ENCODE measurements at places on chromosomes 7 and 10.

DNA sequence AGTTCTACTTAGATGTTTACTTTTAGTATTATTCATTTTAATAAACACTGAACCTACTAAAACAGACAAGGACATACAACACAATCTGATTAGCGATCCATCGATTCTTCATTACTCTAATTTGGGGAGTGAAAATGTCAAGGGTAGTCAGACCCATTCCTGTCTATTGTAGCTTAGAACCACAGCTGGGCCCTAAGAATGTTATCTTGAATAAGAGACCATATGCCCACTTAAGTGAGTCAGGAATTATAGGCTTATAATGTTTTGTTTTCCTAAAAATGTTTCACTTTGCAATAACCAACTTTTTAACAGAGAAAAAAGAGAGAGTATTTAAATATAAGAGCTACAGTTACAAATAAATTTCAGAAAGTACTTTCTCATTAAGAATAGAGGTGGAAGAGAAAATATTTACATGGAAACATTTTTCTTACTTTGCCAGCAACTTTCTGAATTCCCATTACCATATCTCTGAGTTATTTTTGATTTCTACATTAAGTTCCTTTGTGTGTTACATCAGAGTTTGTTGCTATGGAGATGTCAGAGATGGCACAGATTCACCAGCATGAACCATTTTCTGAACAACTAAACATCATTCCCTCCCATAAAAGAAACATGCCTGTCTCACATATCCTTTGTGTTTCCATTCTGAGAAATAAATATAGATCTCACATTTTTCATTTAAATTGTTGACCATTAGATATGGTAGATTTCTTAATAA, 75.4 kb upstream of the SLC13A1 start:
- no peak for DNase-seq

GRCh38 chr10:119654540-119654939, 3.4 kb downstream of the BAG3 start:
- DNase-seq, result no peak

GRCh38 chr7:74143383-74143782, 30.8 kb upstream of the EIF4H start:
- no peak for DNase-seq

GRCh38 chr10:99233689-99234037, 2.0 kb downstream of the HPSE2 start:
- no peak for DNase-seq

DNA sequence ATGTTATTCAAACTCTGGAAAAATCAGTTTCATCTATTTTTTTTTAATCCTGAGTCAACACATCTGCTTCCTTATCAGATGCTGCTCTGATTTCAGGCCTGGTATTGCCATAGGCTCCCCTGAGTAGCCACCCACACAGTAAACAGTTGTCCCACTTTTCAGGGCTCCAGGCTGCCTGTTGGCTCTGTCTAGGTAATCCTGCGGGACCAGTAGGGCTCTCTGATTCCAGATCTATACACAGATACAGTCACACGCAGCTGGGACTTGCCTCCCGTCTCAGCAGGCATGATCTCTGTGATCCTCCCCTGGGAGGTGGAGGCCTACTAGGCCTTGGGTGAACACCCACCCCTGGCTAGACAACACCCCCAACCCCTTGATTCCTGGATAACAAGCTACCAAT, 206.1 kb downstream of the CREB5 start:
- no peak for DNase-seq

- DNase-seq, result no peak
Observed at GRCh38 chr10:104035194-104036068, 50.2 kb downstream of the COL17A1 start.

- DNase-seq, result no peak
Observed at GRCh38 chr10:66353422-66353821, 572.4 kb upstream of the LRRTM3 start.

DNA sequence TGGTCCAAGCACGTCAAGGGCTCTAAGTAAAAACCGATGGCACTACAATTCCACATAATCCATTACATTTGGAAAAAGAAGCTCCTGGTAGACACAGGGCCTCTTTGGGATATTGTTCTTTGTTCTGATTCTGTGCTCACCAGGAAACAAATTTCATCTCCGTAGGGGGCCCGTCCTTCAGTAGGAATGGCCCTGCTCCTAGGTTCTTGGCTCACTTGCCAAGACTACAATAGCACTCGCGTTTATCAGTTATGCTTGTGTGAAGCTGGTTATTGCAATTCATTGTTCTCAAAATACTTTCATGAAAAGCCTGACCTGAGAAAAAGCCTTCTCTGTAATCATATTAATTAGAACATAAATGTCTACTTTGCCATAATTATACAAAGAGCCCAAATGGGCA, 10.3 kb upstream of the ZC3HAV1L start:
- DNase-seq, result no peak

GRCh38 chr7:99558306-99559174, at the start of gene ZNF655:
ZNF655 (plus strand) TSS chr7:99558642; CDS start chr7:99560560, 1,918 bp downstream.
- DNase-seq, result peak; percentile 98

DNA sequence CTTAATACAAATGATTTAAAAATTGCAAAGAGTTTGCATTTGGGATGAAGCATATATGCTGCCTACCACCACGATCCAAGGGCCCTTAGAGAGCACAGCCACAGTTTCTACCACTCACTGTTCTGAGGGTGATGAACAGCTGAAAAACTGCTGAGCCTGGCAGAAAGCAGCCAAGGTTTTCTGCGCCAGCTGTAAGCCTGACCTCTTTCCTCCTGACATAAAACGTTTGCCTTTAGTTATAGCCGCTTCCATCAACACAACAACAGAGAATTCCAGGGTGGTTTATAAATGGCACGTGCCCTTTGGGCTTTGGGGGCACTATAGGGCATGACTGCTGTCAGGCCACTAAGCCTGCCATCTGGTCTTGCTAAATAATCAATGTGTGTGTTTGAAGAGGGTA, 222.8 kb downstream of the RELN start:
- no peak for DNase-seq

DNA sequence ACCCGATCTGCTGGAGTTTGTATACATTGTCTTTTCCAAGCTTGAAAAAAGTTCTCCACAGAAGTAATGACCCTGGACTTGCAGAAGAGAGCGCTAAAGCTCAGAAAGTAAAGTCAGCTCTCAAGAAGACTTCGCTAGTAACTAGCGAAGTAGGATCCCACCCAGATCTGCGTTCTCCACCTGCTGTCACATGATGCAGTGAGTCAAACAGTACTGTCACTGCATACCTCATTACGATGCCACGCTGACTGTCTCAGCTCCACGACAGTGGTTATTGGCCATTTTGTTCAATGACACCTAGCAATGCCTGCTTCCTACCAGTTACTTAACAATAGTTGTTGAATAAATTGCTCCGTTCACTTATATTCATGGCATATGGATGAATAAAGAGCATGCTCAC, 29.7 kb upstream of the SEC61G start:
- no peak for DNase-seq

DNA sequence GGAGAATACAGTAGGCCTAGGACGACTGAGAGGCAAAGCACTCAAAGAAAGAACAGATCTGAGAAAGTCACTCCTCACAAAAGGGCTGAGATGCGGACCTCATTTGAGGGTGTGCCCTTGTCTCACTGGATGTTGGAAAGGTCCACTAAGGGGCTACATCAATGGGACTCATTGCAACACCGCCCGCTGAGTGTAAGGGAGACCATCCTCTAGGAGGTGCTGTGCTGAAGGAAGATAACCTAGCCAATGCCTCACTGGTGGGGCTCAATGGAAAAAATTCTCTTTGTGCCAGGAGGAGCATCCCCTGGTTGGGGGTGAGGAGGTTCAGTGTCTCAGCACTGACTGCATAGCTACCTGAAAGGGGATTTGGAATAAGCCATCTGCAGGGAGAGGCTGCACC, 758.7 kb upstream of the CELF2 start:
- no peak for DNase-seq

- DNase-seq, result no peak
Observed at GRCh38 chr7:146542101-146542500, 425.5 kb downstream of the CNTNAP2 start.

- no peak for DNase-seq
Observed at GRCh38 chr10:101111547-101111946, 19.6 kb upstream of the TLX1 start.

DNA sequence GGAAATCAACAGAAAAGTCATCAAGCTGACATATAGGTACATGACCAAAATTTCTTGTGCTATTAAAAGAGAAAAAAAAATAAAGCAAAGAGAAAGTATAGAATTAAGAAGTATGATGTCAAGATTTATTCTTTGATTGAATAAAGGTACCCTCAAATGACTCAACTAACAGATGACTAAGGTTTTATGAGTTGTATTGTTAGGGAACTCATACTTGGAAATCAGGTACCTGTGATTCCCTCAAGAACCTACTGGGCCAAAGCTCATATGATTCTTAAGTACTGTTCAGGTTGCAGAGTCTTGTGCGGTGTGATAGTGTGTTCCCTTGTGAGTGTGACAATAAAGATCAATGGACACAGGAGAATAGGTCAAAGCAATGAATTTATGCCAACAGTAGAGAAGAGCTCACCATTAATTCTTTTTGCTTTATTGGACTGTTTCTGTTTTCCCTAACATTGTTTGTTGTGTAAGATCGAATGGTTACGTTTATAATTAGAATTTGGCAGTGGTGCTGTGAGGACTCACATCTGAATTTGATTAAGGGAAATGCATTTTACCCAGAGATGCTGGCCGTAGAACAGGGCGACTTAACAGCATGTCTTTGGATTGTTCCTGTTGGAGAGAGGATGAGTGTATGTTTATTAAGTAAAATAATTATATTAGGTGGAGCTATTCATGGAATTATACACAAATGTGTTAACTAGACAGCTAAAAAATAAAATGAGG, 293.2 kb upstream of the SEMA3D start:
- no peak for DNase-seq

GRCh38 chr10:103168438-103168837, 24.6 kb downstream of the NT5C2 start:
- DNase-seq, result no peak

DNA sequence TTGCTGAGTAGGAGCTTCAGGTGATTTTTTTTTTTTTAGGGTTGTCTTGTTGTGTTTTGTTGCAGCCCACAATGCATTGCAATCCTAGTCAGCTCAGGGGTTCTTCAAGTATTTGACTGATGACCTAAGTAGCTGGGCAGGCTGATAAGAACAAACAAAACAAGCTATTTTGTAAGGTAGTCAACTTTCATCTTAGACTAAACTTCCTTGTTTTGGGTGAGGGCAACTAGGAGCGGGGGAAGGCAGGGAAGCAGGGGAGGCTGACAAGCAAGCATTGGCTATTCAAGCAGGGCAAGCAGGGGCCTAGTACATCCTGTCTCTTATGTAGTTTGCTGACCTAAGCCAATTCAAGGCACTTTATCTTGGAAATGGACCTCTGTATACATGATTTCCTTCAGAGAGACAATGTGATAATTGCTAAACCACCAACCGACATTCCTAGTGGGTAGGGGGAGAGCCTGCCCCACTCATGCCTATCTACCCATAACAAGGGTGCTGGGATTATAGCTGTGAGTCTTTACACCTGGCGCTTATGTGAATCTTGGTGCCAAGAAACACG, 163.3 kb upstream of the PRKCQ start:
- no peak for DNase-seq

DNA sequence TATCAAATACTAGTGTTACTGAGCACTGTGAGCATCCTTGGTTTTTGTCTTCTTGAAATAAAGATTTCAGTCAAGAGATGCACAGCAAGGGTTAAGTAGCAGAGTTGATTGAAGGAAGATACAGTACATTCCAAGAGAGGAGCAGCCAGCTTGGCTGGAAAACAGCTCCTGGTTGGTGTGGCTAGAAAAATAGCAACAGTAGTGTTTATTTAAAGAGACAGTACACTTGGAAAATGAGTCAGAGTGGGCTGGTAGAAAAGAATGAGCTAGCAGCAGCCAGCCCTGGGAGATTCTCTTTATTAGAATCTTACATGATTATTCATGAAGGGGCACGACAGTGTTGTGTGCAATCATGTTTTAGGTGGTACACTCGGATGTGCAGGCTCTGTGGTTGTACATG, 1016.4 kb upstream of the SORCS1 start:
- no peak for DNase-seq

- no peak for DNase-seq
Observed at GRCh38 chr7:49297958-49298357, 373.6 kb downstream of the CDC14C start.

- DNase-seq, result no peak
Observed at GRCh38 chr7:138565451-138566114, 105.5 kb downstream of the TRIM24 start.

DNA sequence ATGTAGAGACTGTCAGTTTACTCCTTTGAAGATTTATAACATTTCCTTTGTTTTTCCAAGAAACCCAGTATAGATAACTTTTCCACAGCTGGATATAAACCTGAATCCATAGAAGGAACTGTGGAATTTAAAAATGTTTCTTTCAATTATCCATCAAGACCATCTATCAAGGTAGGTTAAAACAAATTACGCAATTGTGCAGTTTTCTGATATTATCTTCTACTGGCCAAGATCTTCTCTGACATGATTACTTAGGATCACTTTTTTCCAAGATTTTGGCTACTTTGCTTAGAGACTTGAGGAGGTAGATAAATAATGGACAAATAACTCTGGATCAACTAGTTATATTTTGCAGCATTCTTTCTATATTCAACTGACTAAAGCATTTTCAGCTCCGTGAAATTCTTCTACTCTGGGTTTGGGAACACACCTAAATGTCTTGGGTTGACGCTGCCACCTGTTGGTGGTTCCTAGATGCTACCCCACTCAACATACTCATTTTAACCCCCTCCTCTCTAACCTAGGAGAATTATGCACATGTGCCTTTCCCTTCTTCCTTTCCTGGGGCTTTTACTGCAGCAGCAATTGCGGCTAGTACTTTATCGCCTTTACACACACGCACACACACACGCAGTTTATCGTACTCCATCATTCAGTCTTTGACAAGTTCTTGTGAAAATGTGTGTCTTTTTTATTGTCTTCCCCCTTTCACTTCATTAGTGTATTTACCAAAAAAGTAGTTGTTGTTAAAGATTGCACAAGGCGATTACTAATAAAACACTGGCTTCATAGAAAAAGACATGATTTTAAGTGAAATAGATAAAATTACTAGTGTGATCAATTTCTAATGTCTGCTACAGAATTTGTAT, 32.7 kb downstream of the ABCB5 start:
- DNase-seq, result no peak

GRCh38 chr10:109837384-109837783, 85.9 kb downstream of the XPNPEP1 start:
- no peak for DNase-seq

- DNase-seq, result no peak
Observed at GRCh38 chr10:20890491-20891337, 6.4 kb downstream of the NEBL start.

DNA sequence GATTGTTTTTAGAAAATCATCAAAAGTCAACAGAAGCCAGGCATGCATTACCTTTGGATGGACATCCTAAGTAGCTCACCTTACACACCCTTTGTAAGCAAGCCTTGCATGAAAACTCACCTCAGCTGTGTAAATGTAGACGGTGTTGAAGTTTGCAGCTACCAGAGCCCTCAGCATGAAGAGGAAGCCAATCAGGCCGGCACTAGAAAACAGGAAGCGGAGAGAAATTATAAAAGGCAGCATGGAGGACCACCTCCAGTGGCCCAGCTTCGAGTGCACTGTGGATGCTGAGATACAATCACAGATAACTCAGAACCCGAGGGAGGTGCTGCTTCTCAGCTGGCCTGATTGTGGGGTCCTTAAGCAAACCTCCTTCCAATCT, 75.3 kb downstream of the SVOPL start:
- DNase-seq, result no peak

Measured in NCI-H526 (cell line).